ENCODE measurements at places on chromosomes 4 and X. TPM values are rescaled to one million over a fixed set of nuclear protein-coding genes. Genes with fewer than 3 reads are reported as not detected.

MTNR1A gene
- not detected for total RNA-seq

DAPP1 gene
- not detected for total RNA-seq

TRIM60 gene
- not detected for total RNA-seq

NPY2R gene
- not detected for total RNA-seq

SLIT2 gene
- 9.1 TPM for total RNA-seq

XG gene
- 0.06 TPM for total RNA-seq

NXF2B gene
- total RNA-seq = not detected

FRMPD4 gene
- 0.08 TPM for total RNA-seq

CXCL11 gene
- total RNA-seq = not detected

GRIA2 gene
- total RNA-seq = not detected

PPP2R2C gene
- total RNA-seq = 0.91 TPM

ADH6 gene
- not detected for total RNA-seq

ASMT gene
- not detected for total RNA-seq

CCDC110 gene
- not detected for total RNA-seq

GRPEL1 gene
- 75.4 TPM for total RNA-seq

CD40LG gene
- not detected for total RNA-seq

STAP1 gene
- total RNA-seq = not detected

P2RY4 gene
- total RNA-seq = not detected

OTC gene
- not detected for total RNA-seq

PDGFRA gene
- total RNA-seq = 7.6 TPM

BEND2 gene
- total RNA-seq = not detected

AIFM1 gene
- total RNA-seq = 35.4 TPM

CLIC2 gene
- 31.6 TPM for total RNA-seq

CHRDL1 gene
- total RNA-seq = 1.2 TPM

FGF2 gene
- total RNA-seq = 3.1 TPM

SPATA4 gene
- total RNA-seq = not detected

MAGT1 gene
- 88.2 TPM for total RNA-seq

GATA1 gene
- not detected for total RNA-seq

MAGEA11 gene
- 10.0 TPM for total RNA-seq

FANCB gene
- 8.3 TPM for total RNA-seq

NOCT gene
- 15.1 TPM for total RNA-seq

NPY5R gene
- total RNA-seq = not detected

OPHN1 gene
- total RNA-seq = 4.4 TPM

ITM2A gene
- not detected for total RNA-seq

HSFX1 gene
- total RNA-seq = not detected

MAGEB6B gene
- not detected for total RNA-seq

HHIP gene
- 0.16 TPM for total RNA-seq

RHOXF1 gene
- not detected for total RNA-seq

TMPRSS11D gene
- total RNA-seq = not detected

CTAG1B gene
- not detected for total RNA-seq

IL3RA gene
- total RNA-seq = 1.1 TPM

SORCS2 gene
- 0.02 TPM for total RNA-seq

ADGRG2 gene
- 0.58 TPM for total RNA-seq

HTN1 gene
- not detected for total RNA-seq

CPLX1 gene
- total RNA-seq = 0.17 TPM

CENPVL2 gene
- total RNA-seq = not detected

CHIC2 gene
- 17.7 TPM for total RNA-seq

ZCCHC13 gene
- not detected for total RNA-seq

RAB40A gene
- not detected for total RNA-seq
